GM13977 (cell line): ENCODE measurements at places on chromosomes 7 and 10.

- DNase-seq, result no peak
Measured at GRCh38 chr10:74822521-74823089, 3.8 kb upstream of the KAT6B start.

- DNase-seq, result no peak
Measured at GRCh38 chr7:4818000-4818794, 42.8 kb downstream of the AP5Z1 start.

GRCh38 chr10:36666451-36666850 is 458.9 kb upstream of the ANKRD30A start:
- DNase-seq, result no peak

- DNase-seq, result no peak
Measured at GRCh38 chr10:33833566-33833965, 499.1 kb upstream of the NRP1 start.

DNA sequence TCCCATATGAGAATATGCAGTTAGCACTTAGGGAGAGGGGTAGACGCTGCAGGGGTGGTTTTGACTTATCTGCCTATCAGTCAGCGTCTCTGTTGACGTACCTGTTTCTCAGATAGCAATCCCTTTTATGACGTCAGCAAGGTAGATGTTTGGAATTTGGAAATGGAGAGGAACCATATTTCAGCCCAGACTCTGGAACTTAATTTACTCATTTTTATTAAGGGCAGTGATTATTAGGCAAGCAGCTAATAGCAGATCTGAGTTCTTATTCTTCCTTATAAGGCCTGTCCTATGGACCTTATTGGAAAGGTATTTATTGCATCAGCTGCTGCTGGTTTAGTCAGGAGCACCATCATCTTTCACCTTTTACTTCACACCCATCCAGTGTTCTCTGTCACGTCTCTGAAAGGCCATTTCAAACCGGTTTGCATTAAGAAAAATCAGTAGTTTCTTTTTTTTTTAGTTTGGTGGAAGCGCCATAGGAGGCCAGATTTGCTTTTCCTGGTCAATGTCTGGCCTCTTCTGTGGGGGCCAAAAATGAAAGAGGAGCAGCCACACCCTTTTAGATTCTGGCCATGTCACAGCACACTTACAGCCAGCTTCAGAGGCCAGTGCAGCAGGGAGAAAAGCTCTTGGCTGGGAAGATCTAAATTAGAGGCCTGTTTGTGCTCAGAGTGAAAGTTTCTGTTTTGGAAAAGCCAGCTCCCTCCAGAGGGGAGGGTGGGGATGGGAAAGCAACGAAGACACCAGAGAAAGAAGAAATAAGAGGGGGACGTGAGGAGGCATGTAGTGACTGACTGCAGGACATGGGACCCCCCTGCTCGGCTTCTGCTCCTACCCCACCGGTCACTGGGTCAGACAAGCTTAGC is 146.3 kb downstream of the TCF7L2 start:
- no peak for DNase-seq

- DNase-seq, result peak; percentile 61
Measured at GRCh38 chr7:128347647-128348097, 4.0 kb upstream of the RBM28 start.

DNA sequence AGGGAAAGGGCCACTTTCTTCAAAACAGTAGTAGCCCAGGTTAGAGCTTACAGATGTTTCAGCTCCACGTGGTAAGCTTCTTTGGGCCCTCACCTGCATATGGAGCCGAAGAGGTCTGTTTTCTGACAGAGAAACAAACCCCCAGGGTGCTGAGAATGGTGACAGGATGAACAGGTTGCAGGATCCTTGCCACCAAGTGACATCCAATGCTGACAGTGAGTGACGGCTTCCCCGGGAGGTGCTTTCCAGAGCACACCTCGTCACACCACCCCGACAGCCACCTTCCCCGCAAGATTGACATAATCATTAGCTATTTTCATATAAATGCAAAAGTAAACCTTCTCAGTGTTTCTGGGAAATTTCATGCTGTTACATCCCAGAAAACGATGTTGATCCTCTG is 109.3 kb upstream of the BTBD16 start:
- no peak for DNase-seq
